Tibial nerve (tissue), 4 donors: ENCODE measurements at places on chromosomes 1 and 21.

GRCh38 chr21:38037416-38037815, 121.2 kb upstream of the KCNJ6 start:
- H3K27ac ChIP-seq = no peak overlapping the region
- H3K27me3 ChIP-seq = no peaks in the 10 kb centered on the region
- no peaks in the 10 kb centered on the region for H3K36me3 ChIP-seq
- no peak overlapping the region for H3K4me3 ChIP-seq

DNA sequence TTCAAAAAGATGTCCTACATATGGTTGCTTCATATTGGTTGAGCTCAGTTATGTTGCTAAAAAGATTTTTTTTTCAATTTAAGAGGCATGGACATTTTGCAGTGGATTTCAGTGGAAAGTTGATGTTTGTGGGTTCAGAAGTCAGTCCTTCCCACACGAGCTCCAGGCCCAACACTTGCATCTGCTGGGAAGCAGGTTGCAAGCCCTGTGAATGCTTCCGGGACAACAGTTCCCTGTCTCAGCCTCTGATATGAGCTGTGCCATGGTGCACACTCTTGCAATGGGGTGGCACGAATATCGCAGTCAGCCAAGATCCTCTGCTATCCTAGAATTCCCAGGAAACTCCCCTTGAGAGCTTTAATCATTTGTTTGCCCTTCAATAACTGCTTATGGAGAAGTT, 30.3 kb upstream of the ABCG1 start:
- H3K27me3 ChIP-seq = no peaks in the 10 kb centered on the region
- H3K4me3 ChIP-seq = no peak overlapping the region
- no peak overlapping the region for H3K27ac ChIP-seq
- H3K36me3 ChIP-seq = no peaks in the 10 kb centered on the region
- H3K4me1 ChIP-seq = peaks cover 27% of the 10 kb centered on the region
- DNase-seq = no peak

DNA sequence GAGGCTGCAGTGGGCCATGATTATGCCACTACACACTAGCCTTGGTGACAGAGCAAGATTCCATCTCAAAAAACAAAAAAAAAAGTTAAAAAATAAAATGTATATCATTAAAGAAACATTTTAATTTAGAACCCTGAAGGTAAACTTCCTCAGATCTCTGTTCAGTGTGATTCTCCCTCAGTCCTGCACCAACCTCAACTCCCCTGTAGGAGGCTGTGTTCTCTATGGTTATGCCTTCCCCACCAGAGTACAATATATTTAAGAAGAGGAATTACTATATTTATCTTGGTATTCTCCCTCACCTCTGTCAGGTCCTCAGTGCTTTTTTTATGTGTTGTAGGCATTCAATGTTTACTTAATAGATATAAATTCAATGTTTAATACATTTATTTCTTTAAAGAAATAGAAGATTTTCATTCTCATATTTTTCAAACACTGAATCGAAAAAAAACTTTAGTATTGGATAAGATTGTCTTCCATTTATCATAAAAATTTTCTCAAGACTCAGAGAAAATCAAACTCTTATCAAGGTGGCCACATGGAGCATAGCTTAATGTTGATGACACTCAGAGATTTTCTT, 4.8 kb upstream of the LRRC8B start:
- peak; percentile 34 for DNase-seq
- no peaks in the 10 kb centered on the region for H3K4me1 ChIP-seq
- no peaks in the 10 kb centered on the region for H3K27me3 ChIP-seq

- H3K27me3 ChIP-seq = no peaks in the 10 kb centered on the region
- H3K4me3 ChIP-seq = no peak overlapping the region
- no peaks in the 10 kb centered on the region for H3K4me1 ChIP-seq
- DNase-seq = no peak
These were observed 74.4 kb downstream of the COL24A1 start for GRCh38 chr1:86082183-86082582.

DNA sequence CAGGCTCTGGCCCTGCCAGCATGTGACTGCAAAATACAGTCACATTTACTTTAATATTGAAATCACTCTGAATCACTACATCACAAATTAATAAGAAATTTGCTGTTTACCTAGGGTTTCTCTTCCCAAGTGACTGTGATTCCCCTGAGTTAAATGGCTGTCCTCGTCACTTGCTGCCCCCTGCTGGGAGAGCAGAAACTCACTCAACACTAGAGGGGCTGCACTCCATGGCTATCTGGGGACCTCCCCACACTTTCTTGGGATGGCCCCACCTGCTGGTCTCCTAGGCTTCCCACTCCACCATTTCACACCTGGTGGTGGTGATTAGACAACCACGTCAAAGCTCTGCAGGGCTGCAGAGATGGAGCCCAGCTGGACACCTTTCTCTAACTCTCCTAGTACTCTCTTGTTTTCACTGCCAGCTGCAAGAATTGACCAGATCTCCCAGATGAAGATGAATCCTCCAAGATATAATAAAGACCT, 63.4 kb downstream of the CD2 start:
- H3K27ac ChIP-seq = no peak overlapping the region
- H3K4me1 ChIP-seq = no peaks in the 10 kb centered on the region
- no peak overlapping the region for H3K4me3 ChIP-seq
- no peaks in the 10 kb centered on the region for H3K36me3 ChIP-seq

GRCh38 chr1:89942825-89943658, 51.9 kb upstream of the ZNF326 start:
- H3K27me3 ChIP-seq = no peaks in the 10 kb centered on the region
- no peak for DNase-seq
- no peaks in the 10 kb centered on the region for H3K36me3 ChIP-seq
- no peak overlapping the region for H3K4me3 ChIP-seq
- H3K4me1 ChIP-seq = no peaks in the 10 kb centered on the region

DNA sequence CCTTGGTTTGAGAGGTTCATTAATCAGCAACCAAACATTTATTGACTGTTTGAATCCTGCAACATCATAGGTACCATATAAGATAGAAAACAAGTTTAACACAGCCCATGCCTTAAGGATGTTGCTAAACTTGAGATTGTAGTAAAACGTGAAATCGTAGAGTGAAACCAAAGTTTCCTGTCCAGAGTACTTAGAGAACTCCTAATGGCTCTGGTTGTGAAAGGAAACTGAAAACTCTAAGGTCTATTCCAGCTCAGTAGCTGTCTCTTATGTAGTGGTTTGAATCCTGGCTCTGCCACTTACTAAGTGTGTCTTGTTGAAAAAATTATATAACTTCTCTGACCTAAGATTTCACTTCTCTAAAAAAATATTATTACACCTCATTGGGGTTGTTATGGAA, 310.9 kb downstream of the NTNG1 start:
- no peak overlapping the region for H3K27ac ChIP-seq
- no peak for DNase-seq
- H3K4me3 ChIP-seq = no peak overlapping the region
- H3K36me3 ChIP-seq = no peaks in the 10 kb centered on the region

- no peak overlapping the region for H3K4me3 ChIP-seq
- peaks cover 11% of the 10 kb centered on the region for H3K4me1 ChIP-seq
- no peaks in the 10 kb centered on the region for H3K36me3 ChIP-seq
- DNase-seq = no peak
- H3K27ac ChIP-seq = no peak overlapping the region
These were observed 70.3 kb downstream of the OLFML2B start for GRCh38 chr1:161953256-161953920.

DNA sequence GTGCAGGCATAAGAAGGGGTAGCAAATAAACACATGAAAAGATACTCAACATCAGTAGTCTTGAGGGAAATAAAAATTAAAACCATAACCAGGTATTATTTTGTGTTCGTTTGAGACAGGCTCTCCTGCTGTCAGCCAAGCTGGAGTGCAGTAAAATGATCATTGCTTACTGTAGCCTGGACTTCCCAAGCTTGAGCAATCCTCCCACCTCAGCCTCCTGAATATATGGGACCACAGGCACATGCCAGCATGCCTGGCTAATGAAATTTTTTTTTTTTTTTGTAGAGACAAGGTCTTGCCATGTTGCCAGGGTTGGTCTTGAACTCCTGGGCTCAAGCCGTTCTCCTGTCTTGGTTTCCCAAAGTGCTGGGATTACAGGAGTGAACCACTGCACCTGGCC, 108.0 kb downstream of the DNM3 start:
- H3K27ac ChIP-seq = no peak overlapping the region
- no peak for DNase-seq

DNA sequence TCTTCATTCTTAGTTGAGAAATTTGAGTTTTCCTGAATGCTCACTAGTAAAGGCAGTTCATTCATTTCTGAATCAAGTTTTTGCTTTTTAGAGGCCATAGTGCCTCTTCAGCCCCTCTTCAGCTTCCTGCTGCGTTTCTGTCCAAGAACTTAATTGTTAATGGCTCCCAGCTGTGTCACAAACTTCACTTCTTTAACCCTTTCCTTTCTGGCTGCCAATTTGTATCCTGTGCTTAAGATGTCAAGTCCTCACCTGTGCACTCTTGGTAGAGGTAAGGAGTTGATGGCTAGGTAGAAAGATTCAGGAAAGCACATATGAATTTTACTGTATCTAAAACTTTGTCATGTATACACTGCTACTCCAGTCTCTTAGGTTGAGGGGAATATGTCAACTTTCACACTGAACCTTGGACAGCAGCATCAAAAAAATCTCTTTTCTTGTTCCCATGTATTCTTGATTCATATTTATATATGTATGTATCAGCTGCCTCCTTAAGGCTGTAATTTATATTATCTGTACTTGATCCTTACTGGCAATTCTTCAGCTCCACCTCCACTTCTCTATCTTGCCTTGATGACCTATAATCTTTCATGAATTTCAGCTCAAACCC, 612.8 kb downstream of the LMO4 start:
- H3K27me3 ChIP-seq = no peaks in the 10 kb centered on the region
- H3K4me1 ChIP-seq = peaks cover 9% of the 10 kb centered on the region
- no peak overlapping the region for H3K27ac ChIP-seq

GRCh38 chr1:39955547-39956539, 898 bp downstream of the MFSD2A start:
- peak overlapping the region; percentile 85 for H3K27ac ChIP-seq
- H3K4me3 ChIP-seq = peak overlapping the region; percentile 45
- no peaks in the 10 kb centered on the region for H3K4me1 ChIP-seq
- no peaks in the 10 kb centered on the region for H3K36me3 ChIP-seq

DNA sequence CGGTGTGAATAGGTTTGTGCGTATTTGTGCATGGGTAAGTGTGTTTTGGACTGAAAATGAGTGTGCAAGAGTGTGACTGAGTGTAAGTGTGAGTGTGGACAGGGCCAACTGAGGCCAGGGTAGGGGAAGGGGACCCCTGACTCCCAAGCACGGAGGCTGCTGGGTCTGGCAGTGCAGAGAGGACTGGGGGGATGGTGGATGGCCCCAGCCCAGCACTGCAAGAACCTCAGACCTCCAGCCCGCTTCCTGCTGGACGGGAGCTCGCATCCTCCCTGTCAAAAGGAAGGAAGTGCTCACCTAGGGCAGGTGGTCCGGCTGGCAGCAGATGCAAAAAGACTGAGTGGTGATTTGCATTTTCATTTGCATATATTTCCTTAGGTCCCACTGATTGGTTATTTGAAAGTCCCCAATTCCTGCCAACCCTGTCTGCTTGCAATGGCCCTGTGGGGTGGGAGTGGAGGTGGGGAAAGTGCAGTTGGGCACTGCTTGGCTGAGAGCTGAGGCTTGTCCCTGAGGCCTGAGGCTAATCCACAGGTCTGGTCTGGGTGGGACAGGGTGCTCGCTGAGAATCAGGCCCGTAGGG, 42.8 kb upstream of the CASZ1 start:
- DNase-seq = no peak
- H3K36me3 ChIP-seq = no peaks in the 10 kb centered on the region
- H3K4me1 ChIP-seq = no peaks in the 10 kb centered on the region
- no peak overlapping the region for H3K4me3 ChIP-seq

- H3K4me3 ChIP-seq = no peak overlapping the region
- H3K27ac ChIP-seq = no peak overlapping the region
- H3K27me3 ChIP-seq = no peaks in the 10 kb centered on the region
- no peak for DNase-seq
- H3K4me1 ChIP-seq = no peaks in the 10 kb centered on the region
- no peaks in the 10 kb centered on the region for H3K36me3 ChIP-seq
These were observed 257.5 kb downstream of the LRRC40 start for GRCh38 chr1:69947837-69948236.

GRCh38 chr1:22799971-22800370, 89.3 kb downstream of the EPHB2 start:
- H3K4me1 ChIP-seq = peaks cover 36% of the 10 kb centered on the region
- no peaks in the 10 kb centered on the region for H3K27me3 ChIP-seq
- DNase-seq = no peak
- H3K36me3 ChIP-seq = no peaks in the 10 kb centered on the region
- H3K4me3 ChIP-seq = no peak overlapping the region
